ENCODE measurements at places on chromosomes 4 and X.

GRCh38 chrX:22628275-22628674, 355.6 kb downstream of the CBLL2 start:
- DNase-seq, result no peak

DNA sequence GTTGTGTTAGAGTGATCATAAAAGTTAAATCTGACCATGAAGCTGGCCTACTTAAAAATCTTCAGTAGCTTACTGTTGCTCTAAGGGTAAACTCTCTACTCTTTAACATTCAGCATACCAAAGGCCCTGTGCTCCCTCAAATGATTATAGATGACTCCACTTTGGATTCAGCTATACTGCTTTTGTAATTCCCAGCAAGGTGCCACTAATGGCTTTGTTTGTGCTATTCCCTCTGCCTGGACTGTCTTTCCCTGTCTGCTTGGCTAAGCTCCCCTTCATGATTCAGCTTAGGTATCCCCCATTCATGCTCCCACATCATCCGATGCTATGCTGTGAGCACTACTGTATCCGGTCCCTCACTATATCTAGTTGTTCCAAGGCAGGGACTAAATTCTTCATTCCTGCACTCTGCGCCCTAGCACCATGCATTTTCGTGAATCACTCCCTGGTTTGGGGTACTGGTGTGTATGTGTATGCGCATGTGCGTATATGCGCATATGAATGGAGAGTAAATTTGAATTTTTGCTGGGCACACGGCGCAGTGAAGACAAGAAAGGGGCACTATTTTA, 453 bp upstream of the PBDC1 start:
- DNase-seq, result no peak

- no peak for DNase-seq
Observed at GRCh38 chr4:118803253-118803652, 32.7 kb downstream of the SEC24D start.

DNA sequence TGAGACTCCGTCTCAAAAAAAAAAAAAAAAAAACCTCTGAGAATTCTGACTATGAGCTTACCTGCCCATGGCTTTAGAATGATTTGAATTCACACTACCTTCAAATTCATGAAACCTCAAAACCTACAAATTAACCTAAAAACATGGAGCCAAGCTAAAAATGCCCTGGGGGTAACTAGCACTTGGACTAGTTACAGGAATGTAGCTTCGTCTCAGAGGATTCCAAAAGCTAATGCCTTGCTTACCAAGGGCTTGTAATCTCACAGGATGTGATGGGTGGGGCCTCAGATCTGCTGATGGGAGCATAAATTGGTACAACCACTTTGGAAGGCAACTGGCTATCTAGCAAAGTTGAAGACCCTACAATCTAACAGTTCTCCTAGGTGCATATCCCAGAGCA, 79.4 kb upstream of the SPRY1 start:
- no peak for DNase-seq

DNA sequence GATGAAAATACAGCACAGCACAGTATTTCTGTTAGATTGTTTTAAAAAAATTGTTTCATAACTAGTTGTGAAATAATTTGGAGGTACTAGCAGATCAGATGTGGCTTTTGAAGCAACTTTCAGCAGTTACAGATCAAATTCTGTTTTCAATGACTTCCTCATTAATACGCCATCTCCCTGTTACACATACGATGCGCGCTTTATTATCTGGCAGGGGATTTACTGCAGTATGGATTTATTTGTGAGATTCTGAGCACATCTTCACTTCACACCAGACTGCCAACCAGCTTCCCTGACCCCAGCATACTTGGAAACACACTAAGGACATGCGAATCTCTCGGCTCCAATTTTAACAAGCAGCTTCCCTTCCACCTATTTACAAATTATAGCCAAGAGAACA, 235.5 kb upstream of the DIAPH2 start:
- no peak for DNase-seq

All from AG04450 (cell line).